ENCODE measurements at places on chromosomes 13 and 19.

DNA sequence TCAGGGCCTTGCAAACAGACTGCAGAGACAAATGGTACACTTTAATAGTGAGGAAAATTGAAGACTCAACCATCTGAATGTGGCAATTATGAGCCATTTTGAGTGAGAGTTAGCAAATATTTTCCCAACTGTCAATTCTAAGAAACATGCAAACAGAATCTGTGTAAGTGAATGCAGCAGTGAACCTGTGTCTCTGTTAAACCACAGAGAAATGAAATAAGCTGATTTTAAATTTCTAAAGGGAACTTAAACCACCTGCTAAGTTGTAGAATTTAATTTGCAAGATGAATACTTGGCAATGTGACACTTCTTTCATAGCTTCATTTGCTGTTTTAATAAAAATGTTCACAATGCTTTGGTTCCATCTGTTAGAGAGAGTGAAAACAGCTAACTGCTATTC is 42.0 kb upstream of the TDRD3 start:
- DNase-seq: no peak

DNA sequence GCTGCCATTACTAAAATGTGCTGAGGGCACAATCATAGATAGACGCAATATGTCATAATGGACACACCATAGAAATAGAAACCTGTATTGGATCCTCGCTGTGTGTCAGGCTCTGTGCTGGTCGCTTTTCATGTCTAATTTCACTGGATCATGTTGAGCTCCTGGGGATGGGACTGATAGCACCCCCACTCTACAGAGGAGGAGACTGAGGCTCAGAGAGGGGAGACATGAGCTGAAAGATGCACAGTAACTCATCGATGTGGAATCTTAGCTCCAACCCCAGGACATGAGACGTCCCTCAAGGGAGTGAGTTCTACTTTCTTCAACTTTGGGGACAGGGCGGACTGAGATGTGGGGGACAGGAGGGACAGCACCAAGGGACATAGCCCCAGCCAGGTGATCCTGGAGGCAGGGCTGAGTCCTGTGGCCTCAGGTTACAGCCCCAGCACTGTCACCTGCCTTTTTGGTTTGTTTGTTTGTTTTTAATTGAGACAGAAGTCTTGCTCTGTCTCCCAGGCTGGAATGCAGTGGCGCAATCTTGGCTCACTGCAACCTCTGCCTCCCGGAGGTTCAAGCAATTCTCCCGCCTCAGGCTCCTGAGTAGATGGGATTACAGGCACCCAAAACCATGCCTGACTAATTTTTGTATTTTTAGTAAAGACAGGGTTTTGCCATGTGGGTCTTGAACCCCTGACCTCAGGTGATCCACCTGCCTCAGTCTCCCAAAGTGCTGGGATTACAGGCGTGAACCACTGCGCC is 6.6 kb upstream of the GIPC1 start:
- DNase-seq: no peak

DNA sequence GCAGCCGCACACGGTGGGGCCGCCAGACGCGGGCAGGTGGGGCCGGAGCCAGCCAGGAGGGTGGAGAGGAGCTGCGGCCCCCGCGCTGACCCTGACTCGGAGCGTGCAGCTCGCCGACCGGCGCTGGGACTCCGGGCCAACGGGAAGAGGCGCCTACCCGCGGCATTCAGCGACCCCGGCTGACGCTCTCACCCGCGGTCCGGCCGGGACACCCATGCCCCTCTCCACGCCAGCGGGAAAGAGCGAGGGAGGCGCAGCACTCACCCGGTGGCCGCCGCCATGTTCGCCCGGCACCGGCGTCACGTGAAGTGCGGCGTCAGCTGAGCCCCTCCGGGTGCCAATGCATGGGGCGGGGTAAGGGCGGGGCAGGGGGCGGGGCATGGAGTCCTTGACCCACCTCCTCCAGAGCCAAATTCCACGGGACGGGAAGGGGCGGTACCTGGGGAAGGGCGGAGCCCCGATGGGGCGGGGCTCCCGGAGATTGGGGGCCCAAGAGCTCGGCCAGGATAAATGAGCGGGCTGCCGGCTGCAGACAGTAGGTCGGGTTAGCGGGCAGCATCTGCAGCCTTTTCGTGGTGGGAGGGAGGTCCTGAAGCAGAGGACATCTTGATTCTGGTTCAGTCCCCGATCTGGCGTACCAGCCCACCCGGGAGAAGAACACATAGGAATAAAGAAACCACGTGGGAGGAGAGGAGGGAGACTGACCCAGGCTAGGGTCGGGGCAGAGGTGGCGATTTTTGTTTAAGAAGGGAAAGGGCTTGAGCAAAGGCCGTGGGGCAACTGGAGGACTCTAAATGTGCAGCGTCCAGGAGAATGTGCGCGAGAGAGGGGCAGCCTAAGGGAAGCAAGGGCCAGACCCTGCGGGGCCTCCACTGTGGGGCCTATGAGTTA is at the start of gene PEPD:
Gene PEPD (minus strand): TSS at position 312 of the 891 bp plus-strand sequence. CDS start 31 bp downstream, at position 281.
- peak; percentile 62 for DNase-seq

GRCh38 chr13:45060062-45060461 is 60.2 kb upstream of the GTF2F2 start:
- DNase-seq: no peak

- peak; percentile 53 for DNase-seq
Observed at GRCh38 chr19:17097593-17098126, 22.1 kb downstream of the MYO9B start.

DNA sequence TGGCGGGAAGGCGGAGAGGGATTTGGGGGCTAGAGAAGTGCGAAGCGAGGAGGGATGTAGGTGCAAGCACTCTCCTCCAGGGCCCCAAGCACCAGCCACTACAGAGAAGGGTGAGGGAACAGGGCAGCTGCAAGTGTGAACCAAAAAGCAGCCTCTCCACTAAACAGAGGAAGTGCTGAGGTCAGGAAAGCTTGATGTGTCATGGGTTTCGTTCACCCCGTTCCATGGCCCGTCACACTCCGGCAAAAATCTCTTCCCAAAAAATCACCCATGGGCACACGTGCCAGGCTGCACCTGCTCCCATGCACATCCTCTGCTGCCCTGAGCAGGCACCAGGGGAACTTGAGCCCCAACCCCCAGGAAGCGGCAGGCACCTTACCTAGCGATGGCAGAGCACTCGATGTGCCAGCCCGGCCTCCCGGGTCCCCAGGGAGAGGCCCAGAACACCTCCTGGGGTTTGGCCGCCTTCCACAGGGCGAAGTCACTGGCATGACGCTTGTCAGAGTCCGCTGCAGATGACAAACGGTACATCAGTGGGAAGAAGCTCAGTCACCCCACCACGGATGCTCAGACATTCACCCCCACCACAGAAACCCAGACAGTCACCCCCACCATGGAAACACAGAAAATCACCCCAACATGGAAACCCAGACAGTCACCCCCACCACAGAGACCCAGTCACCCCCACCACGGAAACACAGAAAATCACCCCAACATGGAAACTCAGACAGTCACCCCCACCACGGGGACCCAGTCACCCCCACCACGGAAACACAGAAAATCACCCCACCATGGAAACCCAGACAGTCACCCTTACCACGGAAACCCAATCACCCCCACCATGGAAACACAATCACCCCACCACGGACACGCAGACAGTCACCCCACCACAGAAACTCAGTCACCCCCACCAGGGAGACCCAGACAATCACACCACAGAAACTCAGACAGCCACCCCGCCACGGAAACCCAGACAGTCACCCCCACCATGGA is 29.0 kb downstream of the CARS2 start:
- no peak for DNase-seq

- DNase-seq: no peak
Observed at GRCh38 chr19:33724721-33725060, 72.0 kb upstream of the KCTD15 start.

- DNase-seq: no peak
Observed at GRCh38 chr13:58620176-58620575, 988.6 kb downstream of the PCDH17 start.

- DNase-seq: no peak
Observed at GRCh38 chr13:71056581-71056980, 810.4 kb downstream of the DACH1 start.

Measured in RCC 7860 (cell line).